ENCODE measurements at places on chromosomes 4 and X.

GRCh38 chr4:187088070-187088799 lies 364.6 kb upstream of the FAT1 start:
- no peak for DNase-seq

- no peak for DNase-seq
Measured at GRCh38 chr4:185740471-185740873, 71.5 kb downstream of the SORBS2 start.

GRCh38 chrX:129682979-129683378 lies 28.2 kb upstream of the APLN start:
- no peak for DNase-seq

GRCh38 chr4:161364681-161365080 lies 799.1 kb downstream of the FSTL5 start:
- DNase-seq, result no peak

DNA sequence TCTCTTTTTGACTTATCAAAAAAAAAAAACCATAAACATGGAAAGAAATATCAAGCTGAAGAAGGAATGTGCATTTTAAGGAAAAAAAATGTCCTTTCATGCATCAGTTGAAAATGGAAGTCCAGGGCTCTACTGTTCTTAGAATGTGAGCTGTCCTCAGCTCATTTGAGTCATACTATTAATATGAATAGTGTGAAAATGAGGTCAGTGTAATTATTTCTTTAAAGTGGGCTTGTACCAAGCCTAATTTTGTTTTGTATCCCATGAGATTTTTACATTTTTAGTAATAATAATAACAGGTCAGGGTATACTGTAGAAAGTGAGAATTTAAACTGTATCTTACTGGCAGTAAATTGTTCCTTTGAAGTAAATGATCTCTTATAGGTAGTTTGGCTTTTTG lies 148.5 kb downstream of the NAA11 start:
- DNase-seq, result no peak

- DNase-seq, result no peak
Measured at GRCh38 chr4:15110120-15110571, 107.9 kb downstream of the CPEB2 start.

GRCh38 chrX:13043138-13043537 lies 1.3 kb downstream of the FAM9C start:
- no peak for DNase-seq

DNA sequence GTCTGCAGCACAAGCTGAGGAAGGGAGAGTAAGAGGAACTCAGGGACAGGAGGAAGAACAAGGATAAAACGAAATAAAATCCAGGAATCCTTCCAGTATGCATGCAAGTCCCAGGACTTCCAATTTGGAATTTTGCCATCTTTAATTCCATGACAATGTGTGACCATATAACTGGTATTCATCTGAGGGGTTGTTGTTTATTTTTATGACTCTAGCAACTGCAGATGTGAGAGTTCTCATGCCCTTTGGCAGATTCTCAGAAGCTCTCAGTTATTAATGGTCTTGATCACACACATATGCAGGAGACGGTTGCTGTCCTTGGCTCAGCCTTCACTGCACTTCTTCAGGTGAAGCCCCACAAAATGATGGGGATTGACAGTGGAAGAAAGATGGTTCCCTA lies 148.2 kb downstream of the SMIM20 start:
- DNase-seq, result no peak

DNA sequence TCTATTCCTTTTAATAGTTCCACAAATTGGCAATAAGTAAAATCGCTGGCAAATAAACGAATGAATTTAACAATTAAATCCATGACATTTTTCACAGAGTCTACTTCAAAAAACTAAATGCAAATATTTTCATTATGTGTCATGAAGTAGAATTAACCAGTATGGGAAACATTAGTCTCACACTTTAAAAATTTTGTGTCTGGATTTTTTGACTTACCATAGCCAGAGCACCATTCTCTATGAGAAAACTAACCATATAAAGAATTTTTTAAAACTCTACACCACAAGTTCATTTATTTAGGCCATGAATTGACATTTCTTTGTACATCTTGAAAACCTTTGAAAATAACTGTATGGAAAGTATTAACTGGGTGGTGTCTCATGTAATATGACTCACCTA lies 41.2 kb downstream of the PRDM5 start:
- DNase-seq, result no peak

DNA sequence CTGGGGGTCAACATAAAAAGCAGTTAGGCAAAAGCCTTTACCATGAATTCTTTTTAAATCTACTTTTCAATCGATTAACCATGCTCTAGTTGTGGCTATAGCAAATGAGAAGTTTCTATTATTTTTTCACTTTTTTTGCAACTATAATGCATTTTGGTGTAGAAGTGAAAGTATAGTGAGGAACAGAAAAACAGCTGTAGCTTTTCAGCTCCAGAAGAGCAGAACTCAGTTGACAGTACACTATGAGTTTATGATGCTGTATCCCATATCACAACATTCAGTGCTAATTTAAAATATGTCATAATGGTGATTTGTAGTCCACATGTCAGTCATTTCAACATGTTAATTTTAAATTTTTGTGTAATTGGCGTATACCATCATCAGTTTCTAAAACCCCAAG lies 8.7 kb upstream of the MUC7 start:
- no peak for DNase-seq

DNA sequence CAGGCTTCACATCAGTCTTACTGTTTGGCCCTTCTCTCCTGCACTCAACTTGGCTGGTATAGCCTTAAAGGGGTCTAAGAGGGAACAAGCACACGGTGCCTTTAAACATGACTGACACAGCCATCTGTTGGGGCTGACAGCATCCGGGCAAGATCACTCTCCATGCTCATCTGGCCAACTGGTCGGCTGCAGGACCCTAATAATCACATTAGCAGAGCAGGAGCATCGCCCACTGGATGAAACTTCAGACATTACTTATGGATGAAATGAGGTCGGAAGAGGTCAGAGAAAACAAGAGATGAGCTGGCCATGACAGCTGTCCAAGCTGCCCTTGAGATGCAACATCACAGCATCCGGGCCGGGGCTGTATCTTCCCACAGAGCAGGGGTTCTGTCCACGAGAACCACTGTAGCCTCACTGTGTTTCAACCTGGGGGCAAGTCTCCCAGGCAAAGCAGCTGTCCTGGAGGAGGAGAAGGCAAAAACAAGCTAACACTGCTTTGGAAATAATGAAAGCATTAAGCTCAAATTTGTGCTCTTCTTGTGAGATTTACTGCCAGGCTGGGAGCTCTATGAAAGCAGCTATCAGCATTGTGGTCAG lies 94.4 kb upstream of the TTC29 start:
- DNase-seq, result no peak

DNA sequence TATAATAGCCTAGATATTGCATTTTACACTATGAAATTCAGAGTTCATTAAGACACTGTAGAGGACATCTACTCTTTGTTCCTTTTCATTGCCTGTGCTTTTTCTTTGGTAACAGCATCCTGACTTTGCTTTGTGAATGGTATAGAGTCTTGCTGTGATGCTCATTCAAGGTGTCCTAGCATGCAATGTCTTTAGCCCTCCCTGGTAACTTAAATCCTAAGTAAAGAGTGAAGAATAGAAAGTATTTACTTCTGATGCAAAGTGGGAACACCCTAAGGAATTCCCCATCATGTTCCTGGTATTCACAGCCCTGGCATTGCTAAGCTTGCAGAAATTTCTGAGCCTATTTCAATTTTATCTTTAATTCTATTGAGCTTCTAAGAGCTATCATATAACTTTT lies 400.1 kb downstream of the FAT4 start:
- no peak for DNase-seq

DNA sequence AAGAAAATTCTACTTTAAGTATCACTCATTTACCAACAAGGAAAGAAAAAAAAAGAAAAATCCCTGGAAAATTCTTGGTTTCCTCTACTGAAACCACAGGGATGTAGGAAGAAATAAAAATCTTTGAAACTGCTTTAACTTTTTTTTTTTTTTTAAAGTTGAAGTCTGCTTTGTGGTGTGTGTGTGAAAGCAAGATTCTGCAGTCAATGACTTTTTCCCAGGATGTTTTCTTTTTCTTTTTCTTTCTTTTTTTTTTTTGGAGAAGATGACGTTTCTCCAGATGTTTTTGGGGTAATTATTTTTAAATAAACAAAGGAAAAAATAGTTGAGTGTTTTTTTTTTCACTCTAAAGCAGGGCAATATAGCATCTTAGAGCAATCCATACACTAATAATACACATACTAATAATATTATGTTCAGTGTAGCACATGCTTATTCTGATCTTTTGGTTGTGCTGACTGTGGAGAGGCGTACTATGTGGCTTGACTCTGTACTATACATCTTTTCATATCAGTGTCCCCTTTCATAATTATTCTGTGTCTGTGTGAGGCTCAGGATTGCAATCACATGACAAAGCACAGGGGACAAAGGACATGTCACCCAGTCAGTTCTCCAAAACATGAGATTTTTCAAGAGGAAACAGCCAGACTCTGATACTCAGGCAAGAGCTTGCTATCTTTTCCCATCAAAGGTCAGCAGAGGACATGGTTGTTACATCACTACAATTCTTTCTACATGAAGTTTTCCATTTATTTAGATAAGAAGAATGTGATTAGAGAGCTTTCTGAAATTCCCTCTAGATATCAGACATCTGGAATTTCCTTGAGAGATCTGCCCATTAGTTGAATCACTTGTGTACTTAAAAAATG lies 111.0 kb downstream of the PDE5A start:
- DNase-seq, result no peak

GRCh38 chr4:122052677-122053076 lies 99.5 kb upstream of the BLTP1 start:
- DNase-seq, result no peak

GRCh38 chrX:43861750-43862149 lies 20.5 kb downstream of the MAOB start:
- no peak for DNase-seq

DNA sequence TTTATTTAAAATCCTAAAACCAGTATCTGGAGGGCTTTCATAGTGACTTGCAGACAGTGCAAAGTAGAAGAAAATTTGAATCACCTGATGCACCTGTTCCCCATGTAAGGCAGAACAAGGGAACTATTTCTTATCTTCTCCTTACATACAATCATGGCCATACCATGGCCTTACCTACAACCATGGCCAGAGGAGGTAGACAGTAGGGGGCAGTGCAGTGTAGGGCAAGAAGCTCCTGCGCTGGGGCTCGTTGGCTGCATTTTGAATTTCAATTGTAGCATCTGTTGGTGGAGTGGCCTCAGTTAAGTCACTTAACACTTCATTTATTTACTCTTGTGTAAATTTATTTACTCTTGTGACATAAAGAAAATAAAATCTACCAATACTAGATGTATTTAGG lies 33.0 kb downstream of the GALNTL6 start:
- DNase-seq, result no peak

GRCh38 chr4:2763511-2763967 lies 7.4 kb upstream of the TNIP2 start:
- no peak for DNase-seq

DNA sequence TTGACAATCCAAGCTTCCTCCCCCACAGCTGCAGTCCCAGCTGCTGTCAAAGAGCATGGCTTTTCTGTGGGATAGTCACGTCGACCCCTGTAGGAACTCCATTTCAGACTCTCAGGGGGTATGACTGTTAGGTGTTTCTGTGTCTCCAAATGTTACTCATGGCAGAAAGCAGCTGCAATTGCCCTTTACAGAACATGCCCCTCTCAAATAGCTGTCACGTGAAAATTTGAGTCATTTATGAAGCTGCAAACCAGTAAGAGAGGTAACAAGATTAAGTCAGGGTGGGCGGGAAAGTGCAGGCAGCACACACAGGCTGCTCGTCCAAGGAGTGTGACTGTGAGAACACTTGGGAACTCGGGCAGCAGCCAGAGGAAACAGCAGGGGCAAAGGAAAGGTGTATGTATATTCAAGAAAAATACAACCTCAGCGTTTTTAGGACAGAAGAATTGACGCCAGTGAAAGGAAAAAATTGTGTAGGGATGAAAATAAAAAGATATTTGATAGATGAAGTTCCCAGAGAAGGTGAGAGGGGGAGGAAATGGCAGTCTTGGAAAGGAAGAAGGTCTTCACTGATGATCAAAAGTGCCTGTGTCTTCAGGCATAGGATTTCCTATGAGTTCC lies 66.5 kb upstream of the TMEM184C start:
- no peak for DNase-seq

DNA sequence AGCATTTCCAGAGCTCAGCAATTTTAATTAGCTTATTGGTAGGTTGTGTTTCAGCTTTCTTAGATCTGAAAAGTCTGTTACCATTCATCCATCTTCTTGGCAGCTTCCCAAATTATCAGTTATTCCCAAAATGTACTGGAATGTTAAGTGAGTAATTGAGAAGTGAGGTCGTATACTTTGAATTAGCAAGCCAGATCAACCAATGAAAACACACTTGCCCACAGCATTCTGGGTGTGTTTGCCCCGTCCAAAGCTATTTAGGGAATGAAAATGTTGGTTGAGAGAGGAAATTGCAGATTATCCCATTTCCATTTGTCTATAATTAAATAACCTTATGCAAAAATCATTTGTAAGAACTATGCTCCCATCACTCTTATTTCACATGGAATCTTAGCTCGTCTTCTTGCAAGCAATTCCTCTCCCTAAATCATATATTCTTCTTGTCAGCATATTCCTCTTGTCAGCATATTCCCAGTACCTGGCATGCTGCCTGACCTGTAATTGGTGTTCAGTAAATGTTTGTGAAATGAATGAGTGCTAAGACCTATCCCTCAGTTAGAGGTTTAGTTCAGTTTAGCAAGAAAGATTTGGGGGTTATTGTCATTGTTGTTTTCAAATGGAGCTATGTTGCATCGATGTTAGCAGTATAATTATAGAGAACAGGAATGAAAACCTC lies 23.3 kb upstream of the ANTXR2 start:
- no peak for DNase-seq

- no peak for DNase-seq
Measured at GRCh38 chrX:3526731-3527130, 180.3 kb upstream of the MXRA5 start.

DNA sequence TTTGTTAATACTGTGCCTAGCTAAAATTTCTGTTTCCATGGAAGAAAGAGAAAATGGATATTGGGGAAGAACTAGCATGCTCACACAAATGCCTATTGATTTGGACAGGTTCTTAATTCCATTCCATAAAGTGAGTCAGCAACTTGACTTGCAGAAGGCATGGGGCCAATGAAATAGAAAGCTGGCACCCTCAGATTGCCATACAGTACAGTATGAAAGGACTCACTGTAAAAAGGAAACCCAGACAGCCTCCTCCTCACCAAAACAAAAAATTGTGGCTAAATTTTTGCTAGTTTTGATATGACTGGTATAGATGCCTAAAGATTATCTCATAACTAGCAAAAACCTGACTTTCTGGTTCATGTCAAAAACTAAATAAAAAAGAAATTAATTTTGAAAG lies 11.2 kb upstream of the TAB3 start:
- no peak for DNase-seq

- DNase-seq, result no peak
Measured at GRCh38 chr4:151204925-151205524, 71.9 kb upstream of the PRSS48 start.

DNA sequence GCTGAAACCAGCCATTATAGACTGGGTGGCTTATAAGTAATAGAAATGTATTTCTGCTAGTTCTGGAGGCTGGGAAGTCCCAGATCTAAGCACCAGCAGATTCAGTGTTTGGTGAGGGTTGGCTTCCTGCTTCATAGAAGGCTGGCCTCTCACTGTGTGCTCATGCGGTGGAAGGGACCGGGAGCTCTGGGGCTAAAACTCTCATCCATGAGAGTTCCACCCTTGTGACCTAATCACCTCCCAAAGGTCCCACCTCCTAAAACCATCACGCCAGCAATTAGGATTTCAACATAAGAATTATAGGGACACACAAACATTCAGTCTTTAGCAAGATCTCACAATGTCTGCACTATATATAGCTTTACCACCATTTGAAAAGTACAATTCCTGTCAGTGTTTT lies 215.2 kb downstream of the CBR4 start:
- DNase-seq, result no peak

Data from activated CD4-positive, CD25-positive, alpha-beta regulatory T cell treated with anti-CD3 and anti-CD28 coated beads, Interleukin-2, amount 50 U/mL, for 72 hours (primary cell).